Renal cortical epithelial cell (primary cell): ENCODE measurements at places on chromosomes 11 and 22. TPM values are rescaled to one million over a fixed set of nuclear protein-coding genes. Genes with fewer than 3 reads are reported as not detected.

- DNase-seq = no peak
Observed at GRCh38 chr11:8365216-8365941, 101.7 kb upstream of the LMO1 start.

Gene DEPDC7
- 3.3 and 7.0 TPM in 2 replicates for total RNA-seq

Gene RPL3
- 1,714 and 3,145 TPM in 2 replicates for total RNA-seq

Gene KCNK7
- total RNA-seq = 0.20 TPM in 1 of 2 replicates, not detected in the other

Gene ST14
- total RNA-seq = 35.1 and 137 TPM in 2 replicates
